A549 treated with Mapracorat at 1 μM for 4 hours (cell line): ENCODE measurements at places on chromosomes 5 and 9. TPM values are rescaled to one million over a fixed set of nuclear protein-coding genes. Genes with fewer than 3 reads are reported as not detected.

ISOC1 gene
- total RNA-seq, result 15.2 to 16.8 TPM (median 15.7 TPM) in 5 replicates

SLC34A3 gene
- total RNA-seq, result 0.08 to 0.28 TPM (median 0.09 TPM) in 3 of 5 replicates, not detected in the others

SPATA6L gene
- 1.6 to 2.5 TPM (median 2.4 TPM) in 5 replicates for total RNA-seq

CD14 gene
- total RNA-seq, result 3.4 to 4.7 TPM (median 4.3 TPM) in 5 replicates

TTC39B gene
- total RNA-seq, result 0.91 to 1.5 TPM (median 1.2 TPM) in 5 replicates

CCL27 gene
- total RNA-seq, result 0.28 TPM in 1 of 5 replicates, not detected in the others

ADAMTS2 gene
- 0.08 to 0.15 TPM (median 0.10 TPM) in 4 of 5 replicates, not detected in the other for total RNA-seq

LCN1 gene
- not detected in 5 replicates for total RNA-seq

BARHL1 gene
- 0.07 TPM in 1 of 5 replicates, not detected in the others for total RNA-seq

CDH18 gene
- not detected in 5 replicates for total RNA-seq

ACTBL2 gene
- total RNA-seq, result 0.06 to 0.08 TPM in 2 of 5 replicates, not detected in the others

CPLANE1 gene
- total RNA-seq, result 3.0 to 6.1 TPM (median 3.7 TPM) in 5 replicates

CERT1 gene
- 19.4 to 25.6 TPM (median 22.5 TPM) in 5 replicates for total RNA-seq

SPARC gene
- 15.1 to 25.0 TPM (median 18.8 TPM) in 5 replicates for total RNA-seq

GPR21 gene
- not detected in 5 replicates for total RNA-seq

SH3RF2 gene
- 2.0 to 2.9 TPM (median 2.2 TPM) in 5 replicates for total RNA-seq

PTGDS gene
- 0.44 to 0.61 TPM (median 0.47 TPM) in 4 of 5 replicates, not detected in the other for total RNA-seq

RMND5B gene
- 21.1 to 30.3 TPM (median 30.1 TPM) in 5 replicates for total RNA-seq

AMBP gene
- total RNA-seq, result 6.7 to 9.1 TPM (median 7.4 TPM) in 5 replicates

GTF2H2 gene
- total RNA-seq, result 9.4 to 14.3 TPM (median 10.6 TPM) in 5 replicates

CHD1 gene
- total RNA-seq, result 24.2 to 36.3 TPM (median 25.6 TPM) in 5 replicates

SPACA9 gene
- 4.9 to 5.9 TPM (median 5.3 TPM) in 5 replicates for total RNA-seq

BHMT gene
- total RNA-seq, result not detected in 5 replicates

CAMK4 gene
- 0.01 to 0.20 TPM (median 0.16 TPM) in 3 of 5 replicates, not detected in the others for total RNA-seq

PCDHGA11 gene
- 0.04 to 0.06 TPM (median 0.05 TPM) in 3 of 5 replicates, not detected in the others for total RNA-seq

SV2C gene
- 0.04 TPM in 1 of 5 replicates, not detected in the others for total RNA-seq

PCDHA5 gene
- 0.64 to 0.87 TPM (median 0.77 TPM) in 5 replicates for total RNA-seq

WWC1 gene
- 77.7 to 89.4 TPM (median 87.3 TPM) in 5 replicates for total RNA-seq

CHSY3 gene
- 0.04 to 0.18 TPM (median 0.15 TPM) in 5 replicates for total RNA-seq

ARHGEF37 gene
- 1.7 to 2.3 TPM (median 1.9 TPM) in 5 replicates for total RNA-seq

DMRT3 gene
- not detected in 5 replicates for total RNA-seq

ANKRD18A gene
- total RNA-seq, result 8.0 to 14.8 TPM (median 13.1 TPM) in 5 replicates

PHF2 gene
- total RNA-seq, result 13.8 to 16.9 TPM (median 16.2 TPM) in 5 replicates

IQGAP2 gene
- total RNA-seq, result 1.2 to 2.4 TPM (median 1.8 TPM) in 5 replicates

IFNK gene
- not detected in 5 replicates for total RNA-seq

PCDHB6 gene
- total RNA-seq, result 0.79 to 1.1 TPM (median 0.90 TPM) in 5 replicates

AGGF1 gene
- total RNA-seq, result 11.7 to 15.0 TPM (median 12.5 TPM) in 5 replicates

SKP1 gene
- total RNA-seq, result 609 to 781 TPM (median 617 TPM) in 5 replicates

ENHO gene
- 1.2 to 2.9 TPM (median 2.3 TPM) in 5 replicates for total RNA-seq

HACD4 gene
- total RNA-seq, result 0.93 to 1.1 TPM (median 0.99 TPM) in 5 replicates

SPOCK1 gene
- 12.1 to 17.6 TPM (median 17.1 TPM) in 5 replicates for total RNA-seq

TMEM215 gene
- 0.04 TPM in 1 of 5 replicates, not detected in the others for total RNA-seq

TIMD4 gene
- 0.74 to 1.6 TPM (median 1.1 TPM) in 5 replicates for total RNA-seq

ORM2 gene
- total RNA-seq, result not detected in 5 replicates

TMEM174 gene
- total RNA-seq, result not detected in 5 replicates

SOX30 gene
- not detected in 5 replicates for total RNA-seq

PAEP gene
- 0.25 to 0.45 TPM (median 0.34 TPM) in 4 of 5 replicates, not detected in the other for total RNA-seq

ROPN1L gene
- total RNA-seq, result 1.1 to 2.9 TPM (median 2.6 TPM) in 5 replicates

OCLN gene
- 7.9 to 13.0 TPM (median 10.1 TPM) in 5 replicates for total RNA-seq

FOXI1 gene
- not detected in 5 replicates for total RNA-seq

PTGER4 gene
- total RNA-seq, result 3.6 to 5.1 TPM (median 4.5 TPM) in 5 replicates

F2R gene
- total RNA-seq, result 38.2 to 57.1 TPM (median 52.3 TPM) in 5 replicates

PCDHB9 gene
- total RNA-seq, result 0.03 to 0.26 TPM (median 0.05 TPM) in 3 of 5 replicates, not detected in the others

SLC22A4 gene
- 5.3 to 5.7 TPM (median 5.5 TPM) in 5 replicates for total RNA-seq

TPD52L3 gene
- total RNA-seq, result not detected in 5 replicates
